Esophagus muscularis mucosa (tissue), 4 donors: ENCODE measurements at places on chromosomes 5 and 9. TPM values are rescaled to one million over a fixed set of nuclear protein-coding genes. Genes with fewer than 3 reads are reported as not detected.

MATR3 gene
- total RNA-seq, result 234 TPM

FBN2 gene
- 8.4 TPM for total RNA-seq

ESM1 gene
- total RNA-seq, result not detected

CDC42SE2 gene
- total RNA-seq, result 23.7 TPM

SNAPC4 gene
- total RNA-seq, result 3.8 TPM

FBLL1 gene
- 0.29 TPM for total RNA-seq

MEGF10 gene
- 2.9 TPM for total RNA-seq

RNF208 gene
- 4.2 TPM for total RNA-seq

SPZ1 gene
- total RNA-seq, result not detected

STOML2 gene
- 108 TPM for total RNA-seq

ZNF618 gene
- total RNA-seq, result 2.8 TPM

MXD3 gene
- 11.2 TPM for total RNA-seq

CWC27 gene
- total RNA-seq, result 13.1 TPM

PRRC2B gene
- total RNA-seq, result 183 TPM

TNIP1 gene
- total RNA-seq, result 91.4 TPM

CDHR2 gene
- 0.92 TPM for total RNA-seq

KIAA1191 gene
- 157 TPM for total RNA-seq

CHSY3 gene
- 2.1 TPM for total RNA-seq
